ENCODE measurements at places on chromosomes 7 and 10.

DNA sequence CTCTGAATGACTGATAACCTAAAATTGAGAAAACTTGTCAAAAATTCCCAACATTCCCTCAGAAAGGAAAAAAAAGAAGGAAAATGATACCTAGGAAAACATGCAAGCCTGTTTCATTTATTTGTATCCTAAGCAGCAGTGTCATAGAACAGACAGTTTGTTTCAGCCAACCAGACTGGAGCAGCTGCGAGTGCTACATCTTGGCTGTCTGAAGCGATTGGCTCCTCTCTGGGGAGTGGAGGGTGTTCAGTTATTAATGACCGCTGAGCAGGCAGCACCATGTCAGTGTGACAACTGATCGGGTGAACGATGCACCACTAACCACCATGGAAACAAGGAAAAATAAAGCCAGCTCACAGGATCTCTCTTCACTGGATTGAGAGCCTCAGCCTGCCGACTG is at the start of gene LRRN3:
Gene LRRN3, plus strand, starts transcription at position 282 of the 400 bp plus-strand sequence. CDS start 31,646 bp downstream, outside the sequence.
- DNase-seq, result no peak

GRCh38 chr7:150716368-150716767 is at the start of gene GIMAP1:
Gene GIMAP1 (plus strand): TSS chr7:150716613. CDS start chr7:150719048, 2,435 bp downstream.
- no peak for DNase-seq

DNA sequence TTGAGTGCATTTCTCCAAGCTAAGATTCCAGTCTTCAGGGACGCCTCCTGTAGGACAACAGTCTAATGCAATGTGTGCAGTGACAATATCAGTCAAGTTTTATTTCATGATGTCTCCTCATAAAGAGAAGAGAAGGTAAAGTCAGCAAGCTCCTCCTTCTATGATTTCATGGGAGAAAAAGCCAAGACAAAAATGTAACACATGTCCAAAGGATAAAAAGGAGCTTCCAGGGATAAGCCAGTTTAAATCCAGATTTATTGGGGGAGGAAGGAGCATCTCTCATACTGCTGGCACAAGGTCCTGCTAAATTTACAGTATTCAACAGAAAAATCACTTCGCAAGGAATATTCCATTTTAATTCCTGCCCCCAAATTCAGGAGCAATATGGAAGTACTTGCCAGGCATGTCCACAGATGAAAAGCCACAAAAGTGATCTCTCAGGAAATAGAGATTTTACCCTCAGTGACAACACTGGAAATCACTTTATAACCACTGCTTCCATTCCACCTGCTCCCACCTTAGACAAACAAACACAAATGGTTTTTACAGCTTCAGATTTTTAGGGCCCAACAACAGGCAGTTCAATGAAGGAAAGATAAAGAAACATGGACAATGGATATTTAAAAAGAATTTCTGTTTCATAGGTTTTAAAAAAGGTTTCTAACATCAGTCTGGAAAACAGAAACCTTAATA is 677.5 kb upstream of the C7orf33 start:
- DNase-seq, result no peak

- DNase-seq, result no peak
Measured at GRCh38 chr10:127962205-127962604, 55.3 kb downstream of the PTPRE start.

- DNase-seq, result peak; percentile 84
Measured at GRCh38 chr10:6201516-6201975, 1.2 kb upstream of the PFKFB3 start.

GRCh38 chr7:76346778-76347177 is 12.0 kb downstream of the YWHAG start:
- DNase-seq, result no peak

- no peak for DNase-seq
Measured at GRCh38 chr10:67664942-67665341, 31.1 kb downstream of the CTNNA3 start.

DNA sequence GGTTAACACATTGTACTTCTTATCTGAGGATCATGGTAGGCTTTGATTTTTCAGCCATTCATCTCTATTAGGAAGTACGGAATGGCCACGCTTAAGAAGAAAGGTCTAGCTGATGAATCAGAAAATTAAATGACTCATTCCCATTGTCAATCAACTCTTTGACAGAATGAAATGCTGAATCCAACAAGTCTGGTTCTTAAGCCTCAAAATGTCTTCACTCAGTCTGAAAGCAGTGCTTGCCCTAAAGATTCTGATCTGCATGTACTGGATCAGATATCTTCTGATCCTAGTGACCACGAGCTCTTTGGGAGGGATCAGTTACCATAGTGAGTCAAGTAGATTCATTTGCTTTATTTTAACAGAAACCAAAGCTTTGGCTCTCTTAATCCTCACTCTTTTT is 5.7 kb upstream of the CELF2 start:
- no peak for DNase-seq

GRCh38 chr10:130491693-130492050 is 355.5 kb downstream of the GLRX3 start:
- no peak for DNase-seq

DNA sequence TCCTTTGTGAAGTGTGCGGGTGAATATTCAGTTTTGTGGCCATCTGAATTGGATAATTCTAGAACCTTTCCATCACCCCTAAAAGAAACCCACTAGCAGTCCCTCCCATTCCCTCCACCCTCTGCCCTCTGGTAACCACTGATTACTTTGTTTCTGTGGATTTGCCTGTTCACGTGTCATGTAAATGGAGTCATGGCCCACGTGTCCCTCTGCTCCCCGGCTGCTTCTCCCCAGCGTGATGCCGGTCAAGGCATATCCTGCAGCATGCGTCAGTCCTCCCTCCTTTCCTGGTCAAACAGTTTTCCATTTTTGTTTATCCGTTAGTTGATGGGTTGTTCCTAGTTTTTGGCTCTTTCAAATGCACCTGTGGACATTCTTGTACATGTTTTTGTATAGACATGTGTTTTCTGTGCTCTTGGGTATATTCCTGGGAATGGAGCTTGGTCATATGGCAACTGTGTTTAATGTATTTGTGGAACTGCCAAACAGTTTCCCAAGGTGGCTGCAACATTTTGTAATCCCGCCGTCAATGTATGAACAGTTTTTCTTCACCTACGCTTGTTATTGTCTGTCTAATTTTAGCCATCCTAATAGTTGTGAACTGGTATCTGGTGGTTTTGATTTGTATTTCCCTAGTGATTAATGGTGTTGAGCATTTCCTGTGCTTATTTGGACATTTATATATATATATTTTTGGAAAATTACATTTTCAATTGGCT is 22.4 kb downstream of the PPP2R2D start:
- no peak for DNase-seq

GRCh38 chr10:103231047-103231551 is 14.6 kb upstream of the RPEL1 start:
- peak; percentile 33 for DNase-seq

- DNase-seq, result peak; percentile 10
Measured at GRCh38 chr7:13262929-13263530, 575.6 kb downstream of the ARL4A start.

- DNase-seq, result no peak
Measured at GRCh38 chr10:62057850-62058249, 156.4 kb downstream of the ARID5B start.

- DNase-seq, result no peak
Measured at GRCh38 chr7:75727881-75728593, 10.7 kb downstream of the HIP1 start.

Data from HuH-7 (cell line).